Cardiac septum (tissue), 1 donor: ENCODE measurements at places on chromosomes 4 and X.
A peak's percentile ranks its signal among the peaks of the same experiment; 100 is the strongest.

DNA sequence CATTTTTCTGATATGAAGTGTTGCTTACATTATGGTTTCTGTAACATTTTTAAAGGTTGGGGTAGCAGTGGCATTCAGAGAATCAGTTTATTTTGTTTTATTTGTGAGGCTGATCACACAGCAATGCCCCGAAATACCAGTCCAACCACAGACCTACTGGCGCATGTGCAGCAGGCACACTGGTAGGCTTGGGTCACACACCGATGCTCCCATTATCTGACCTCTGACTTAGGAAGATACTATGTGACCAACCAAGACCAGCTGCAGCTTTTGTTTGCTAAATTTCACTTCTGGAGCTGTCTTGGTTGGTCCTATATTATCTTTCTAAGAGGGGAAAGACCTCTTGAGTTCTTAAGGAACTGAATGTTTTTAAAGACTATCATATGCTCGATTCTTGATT lies 18.7 kb downstream of the PGM2 start:
- no peak for DNase-seq

DNA sequence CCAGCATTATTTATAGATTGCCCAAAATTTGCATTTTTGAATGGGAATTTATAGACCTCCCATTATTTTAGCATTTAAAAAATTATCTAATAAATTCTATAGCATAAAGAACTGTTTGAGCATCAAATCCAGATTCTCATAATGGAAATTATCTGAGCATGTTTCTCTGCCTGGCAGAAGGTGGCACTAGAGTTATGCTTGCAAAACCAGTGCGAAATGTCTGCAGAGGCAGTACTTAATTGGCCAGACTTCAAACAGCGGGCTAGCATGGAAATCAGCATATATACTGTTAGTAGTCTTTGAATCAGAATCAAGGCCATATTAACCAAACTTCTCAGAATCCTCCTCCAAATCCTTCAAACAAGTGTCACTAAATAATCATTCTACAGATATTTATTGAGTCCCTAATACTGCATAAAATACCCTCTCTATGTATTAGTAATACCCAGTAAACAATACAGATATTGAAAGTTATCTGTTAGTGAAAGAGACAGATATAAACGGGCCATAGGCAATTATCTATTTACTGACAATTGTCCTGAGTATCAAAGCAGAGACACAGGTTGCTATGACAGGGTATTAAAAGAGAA lies 78.7 kb upstream of the DCLK2 start:
- no peak for DNase-seq

DNA sequence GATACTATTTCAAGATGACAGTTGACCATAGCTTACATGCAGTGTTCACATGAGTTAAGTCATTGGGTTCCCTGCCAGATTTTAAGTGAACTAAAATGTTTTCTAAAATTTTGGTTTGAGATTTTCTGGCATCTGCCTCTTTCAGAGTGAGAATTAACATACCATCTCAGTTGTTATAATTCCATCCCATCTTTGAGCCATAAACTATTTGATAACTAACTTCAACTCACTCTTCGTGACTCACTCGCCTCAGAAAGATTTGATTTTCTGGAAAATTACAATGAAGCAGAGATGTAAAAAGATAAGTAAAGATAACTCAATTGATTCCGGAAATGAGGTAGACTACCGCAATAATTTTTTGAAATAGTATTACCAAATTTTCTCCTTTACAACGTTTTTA lies 61.8 kb downstream of the HMGB2 start:
- DNase-seq = no peak

DNA sequence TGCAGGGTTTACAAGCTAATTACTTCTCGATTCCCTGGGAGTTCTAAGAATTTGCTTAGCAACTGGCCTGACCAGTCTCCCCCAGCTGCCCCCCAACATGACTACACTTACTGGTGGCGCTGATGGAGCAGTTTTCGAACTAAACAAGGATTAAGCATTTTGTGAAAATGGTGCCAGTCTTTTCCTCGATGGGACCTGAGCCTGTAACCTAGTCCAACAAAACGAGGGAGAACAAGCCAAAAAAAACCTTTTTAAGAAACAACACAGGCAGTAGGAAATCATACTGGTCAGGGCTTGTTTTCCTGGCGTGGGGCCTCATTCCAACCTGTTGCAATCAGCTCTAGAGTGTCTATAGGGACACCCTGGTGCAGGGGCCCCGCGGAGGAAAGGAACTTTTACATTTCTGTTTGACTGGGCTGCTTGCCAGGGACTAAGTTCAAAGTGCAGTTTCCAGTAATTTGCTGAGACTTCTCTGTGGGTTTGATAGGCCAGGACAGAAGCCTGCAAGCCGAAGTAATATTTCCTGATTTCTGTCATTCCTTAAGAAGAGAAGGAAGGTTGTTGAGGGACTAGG lies 158.7 kb downstream of the SPRY1 start:
- peak; percentile 85 for DNase-seq

DNA sequence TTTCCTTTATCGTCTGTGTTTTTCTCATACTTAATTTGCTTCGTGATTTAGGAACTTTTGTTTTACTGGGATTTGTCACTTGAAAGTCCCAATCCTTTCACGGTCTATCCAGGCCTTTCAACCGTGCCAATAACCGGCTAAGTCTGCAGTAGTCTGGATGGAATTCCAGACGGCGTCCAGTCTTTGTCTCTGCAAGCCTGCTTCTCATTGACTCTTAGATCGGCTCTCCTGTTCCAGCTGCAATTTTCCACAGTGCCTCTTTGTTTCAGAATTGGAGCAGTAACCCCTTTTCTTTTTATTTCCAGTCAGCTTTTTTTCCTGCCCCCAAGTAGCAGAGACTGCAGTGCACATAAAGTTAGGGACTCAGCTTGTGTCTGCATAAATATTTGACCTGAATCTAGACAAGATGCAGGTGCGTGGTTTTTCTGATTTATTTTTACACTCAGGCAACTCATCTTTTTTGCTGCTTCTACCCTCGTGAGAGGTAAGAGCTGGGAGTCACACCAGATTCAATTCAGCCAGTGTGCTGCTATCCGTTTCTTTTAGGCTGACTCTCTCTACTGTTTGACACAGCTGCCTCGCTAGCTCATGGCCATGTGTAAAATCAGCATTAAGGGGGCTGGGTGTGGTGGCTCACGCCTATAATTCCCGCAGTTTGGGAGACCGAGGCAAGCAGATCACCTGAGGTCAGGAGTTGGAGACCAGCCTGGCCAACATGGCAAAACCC lies 37.4 kb upstream of the DHRSX start:
- no peak for DNase-seq

GRCh38 chr4:153792618-153793247 lies 3.9 kb upstream of the SFRP2 start:
- no peak for DNase-seq

DNA sequence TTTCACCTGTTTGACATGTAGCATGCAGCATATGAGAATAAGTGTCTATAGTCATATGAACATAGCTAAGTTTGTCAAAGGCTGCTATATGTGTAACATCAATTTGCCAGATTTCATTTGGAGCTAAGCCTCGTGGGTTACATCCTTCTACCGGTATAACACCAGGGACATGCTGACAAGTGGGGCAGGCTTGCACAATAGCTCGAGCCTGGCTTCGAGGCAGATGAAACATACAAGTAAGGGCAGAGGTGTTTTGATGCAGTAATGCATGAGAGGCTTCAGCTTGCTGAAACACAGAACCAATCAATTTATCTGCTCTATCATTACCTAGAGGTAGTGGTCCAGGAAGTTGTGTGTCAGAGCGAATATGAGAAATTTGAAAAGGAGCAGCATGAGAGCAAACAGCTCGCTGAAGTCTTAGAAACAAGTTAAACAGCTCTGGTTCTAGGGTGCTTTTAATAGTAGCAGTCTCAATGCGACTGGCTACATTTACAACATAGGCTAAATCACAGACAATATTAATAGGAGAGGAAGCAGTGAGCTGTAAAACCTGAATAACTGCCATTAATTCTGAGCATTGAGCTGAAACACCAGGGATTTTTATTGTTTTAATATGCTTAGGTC lies 14.9 kb upstream of the UGDH start:
- DNase-seq = no peak

DNA sequence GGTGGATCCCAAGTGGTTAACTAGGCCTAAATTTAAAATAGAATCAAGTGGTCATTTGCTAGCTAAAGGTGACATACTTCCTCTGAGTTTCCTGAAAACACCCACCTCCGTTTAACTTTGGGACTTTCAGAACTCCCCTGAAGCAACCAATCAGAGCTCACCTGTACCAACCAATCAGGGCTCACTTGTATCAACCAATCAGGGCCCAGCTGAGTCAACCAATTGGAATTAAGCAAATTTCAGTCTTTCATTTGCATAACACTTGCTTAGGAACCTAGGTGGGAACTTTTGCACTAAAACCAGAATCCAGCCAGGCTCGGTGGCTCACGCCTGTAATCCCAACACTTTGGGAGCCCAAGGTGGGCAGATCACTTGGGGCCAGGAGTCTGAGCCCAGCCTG lies 15.9 kb downstream of the GPC4 start:
- no peak for DNase-seq

DNA sequence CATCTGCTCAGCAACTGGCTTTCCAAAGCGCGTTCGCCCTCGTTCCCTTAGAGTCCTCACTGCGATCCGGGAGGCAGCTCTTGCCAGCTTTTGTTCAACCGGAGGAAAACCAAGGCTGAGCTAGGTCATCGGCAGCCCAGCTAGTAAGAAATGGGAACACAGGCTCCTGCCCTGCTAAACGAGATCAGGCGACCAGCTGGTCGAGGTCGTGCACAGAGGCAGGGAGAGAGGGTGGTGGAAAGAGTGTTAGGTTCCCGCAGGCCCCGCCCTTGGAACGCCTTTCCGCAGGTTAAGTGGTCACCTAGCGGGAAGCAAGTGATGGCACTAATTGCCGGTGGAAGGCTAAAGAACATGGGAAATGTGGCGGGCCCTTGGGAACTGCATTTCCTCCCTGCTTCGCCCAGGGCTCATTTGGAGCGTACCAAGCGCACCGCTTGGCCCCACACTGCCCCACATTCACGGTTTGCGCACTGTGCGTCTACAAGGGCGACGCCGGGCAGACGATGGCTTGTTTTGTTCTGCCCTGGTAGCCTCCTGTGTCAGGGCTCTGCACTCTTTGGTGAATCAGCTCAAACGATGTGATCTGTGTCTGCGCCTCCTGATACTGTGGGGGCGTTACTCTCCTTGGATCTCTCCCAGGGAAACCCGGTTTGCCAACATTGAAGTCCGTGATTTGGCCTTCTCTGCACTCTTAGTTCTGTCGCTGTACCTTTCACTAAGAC lies 7.2 kb upstream of the PRDM8 start:
- DNase-seq = no peak

DNA sequence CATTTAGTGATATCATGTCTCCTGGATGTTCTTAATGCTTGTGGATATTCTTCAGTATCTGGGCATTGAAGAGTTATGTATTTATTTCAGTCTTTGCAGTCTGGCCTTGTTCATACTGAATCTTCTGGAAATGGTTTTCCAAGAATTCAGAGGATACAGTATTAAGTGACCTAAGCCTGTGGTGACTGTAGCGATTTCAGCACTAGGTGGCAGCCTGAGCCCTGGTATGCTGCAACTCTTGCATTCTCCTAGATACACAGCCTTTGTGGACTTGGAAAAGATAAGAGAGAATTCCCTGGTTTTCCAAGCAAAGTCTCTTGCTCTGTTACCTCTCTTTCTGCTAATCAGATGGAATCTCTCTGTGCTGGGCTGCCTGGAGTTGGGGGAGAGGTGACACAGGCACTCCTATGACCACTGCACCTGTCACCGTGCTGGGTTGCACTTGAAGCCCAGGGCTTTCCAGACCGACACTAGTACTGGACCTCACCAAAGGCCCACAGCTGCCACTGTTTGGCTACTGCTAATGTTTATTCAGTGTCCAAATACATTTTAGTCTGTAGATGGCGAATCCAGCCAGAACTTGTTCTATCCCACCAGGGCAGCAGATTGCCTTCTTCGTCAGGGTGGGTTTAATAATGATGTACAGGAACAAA lies 19.3 kb upstream of the SPIN2A start:
- no peak for DNase-seq
